ENCODE measurements at places on chromosomes 12 and 14. TPM values are rescaled to one million over a fixed set of nuclear protein-coding genes. Genes with fewer than 3 reads are reported as not detected.

The CIROP gene
- total RNA-seq: not detected

The CCDC198 gene
- not detected for total RNA-seq

The CCDC60 gene
- total RNA-seq: not detected

The ANO4 gene
- total RNA-seq: 1.3 TPM

The EMP1 gene
- 181 TPM for total RNA-seq

The NKX2-1 gene
- total RNA-seq: 9.1 TPM

The SIX6 gene
- total RNA-seq: not detected

The SIX1 gene
- total RNA-seq: 11.3 TPM

The MMP19 gene
- 1.2 TPM for total RNA-seq

The MUCL1 gene
- total RNA-seq: 4.7 TPM

The A2ML1 gene
- 93.6 TPM for total RNA-seq

Data from airway epithelial cell (primary cell).